H9 (cell line): ENCODE measurements at places on chromosomes 5 and 9. TPM values are rescaled to one million over a fixed set of nuclear protein-coding genes. Genes with fewer than 3 reads are reported as not detected.

Gene GMCL2
- not detected in 2 replicates for total RNA-seq

GRCh38 chr9:81074221-81074620, 615.1 kb downstream of the TLE1 start:
- DNase-seq = no peak

Gene HAUS6
- total RNA-seq = 41.2 and 42.3 TPM in 2 replicates

Gene CNTFR
- 0.55 and 1.3 TPM in 2 replicates for total RNA-seq

Gene TAF11L14
- not detected in 2 replicates for total RNA-seq

DNA sequence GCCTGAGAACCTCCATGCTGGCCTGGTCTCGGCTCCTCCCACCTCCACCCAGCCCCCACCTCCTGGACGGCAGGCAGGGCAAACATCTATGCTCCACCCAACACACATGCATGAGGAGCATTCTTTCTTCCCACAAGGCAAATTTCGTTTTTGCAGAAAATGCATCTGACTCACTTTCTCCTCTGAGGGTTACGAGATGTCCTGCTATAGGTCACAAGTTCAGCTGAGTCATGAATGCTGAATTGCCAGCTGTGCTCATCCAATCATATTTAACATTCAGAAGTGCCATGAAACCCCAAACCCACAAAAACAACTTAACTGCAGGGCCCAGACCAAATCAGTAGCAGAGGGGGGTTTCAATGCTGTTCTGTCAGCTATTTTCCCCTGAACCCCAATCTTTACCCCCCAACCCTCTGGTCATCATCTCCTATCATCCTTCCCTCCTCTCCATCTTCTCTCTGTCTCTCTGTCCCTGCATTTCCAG, 39.0 kb upstream of the OSMR start:
- DNase-seq = no peak

GRCh38 chr5:173997331-173997730, 8.4 kb downstream of the C5orf47 start:
- DNase-seq = no peak
